Fibroblast of pulmonary artery (primary cell): ENCODE measurements at places on chromosomes 16 and 17.

DNA sequence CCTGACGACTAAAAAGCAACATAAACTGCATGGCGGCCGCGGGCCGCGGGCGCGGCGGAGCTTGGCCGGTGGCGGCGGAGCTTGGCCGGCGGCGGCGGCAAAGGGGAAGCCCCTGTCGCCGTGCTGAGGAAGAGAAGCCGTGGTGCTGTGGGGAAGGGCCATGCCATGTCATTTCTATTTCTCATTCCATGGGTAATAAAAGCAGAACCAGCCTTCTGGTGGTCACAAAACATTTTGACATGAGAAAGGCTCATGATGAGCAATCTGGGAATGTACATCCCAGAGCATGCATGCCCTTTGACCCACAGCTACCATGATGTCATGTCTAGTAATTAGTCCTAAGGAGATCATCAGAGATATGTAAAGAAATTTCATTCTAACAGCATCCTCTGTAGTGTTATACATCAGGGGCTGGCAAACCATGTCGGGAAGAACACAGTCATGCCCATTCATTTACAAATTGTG is 23.9 kb upstream of the HEATR6 start:
- DNase-seq, result peak; percentile 51

- no peak for DNase-seq
Measured at GRCh38 chr16:58426966-58427365, 34.7 kb downstream of the GINS3 start.

GRCh38 chr16:70598937-70599503 is 47.3 kb upstream of the IL34 start:
- DNase-seq, result peak; percentile 39

- DNase-seq, result no peak
Measured at GRCh38 chr16:52544703-52545102, 2.2 kb downstream of the TOX3 start.

- DNase-seq, result no peak
Measured at GRCh38 chr17:1312261-1312870, 32.9 kb downstream of the TRARG1 start.

DNA sequence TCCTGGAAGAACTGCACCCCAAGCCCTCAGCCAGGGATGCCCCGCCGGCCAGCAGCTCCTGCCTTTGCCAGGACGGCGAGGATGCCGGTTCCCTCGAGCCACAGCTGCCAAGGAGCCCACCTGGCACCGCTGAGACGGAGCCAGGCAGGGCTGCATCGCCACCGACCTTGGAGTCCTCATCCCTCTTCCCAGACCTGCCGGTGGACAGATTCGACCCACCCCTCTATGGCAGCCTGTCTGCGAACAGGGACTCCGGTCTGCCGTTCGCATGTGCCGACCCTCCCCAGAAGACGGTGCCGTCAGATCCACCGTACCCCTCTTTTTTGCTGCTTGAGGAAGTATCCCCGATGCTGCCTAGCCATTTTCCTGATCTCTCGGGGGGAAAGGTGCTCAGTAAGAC is 21.4 kb upstream of the ZFPM1 start:
- DNase-seq, result no peak

GRCh38 chr17:17893801-17894644 is 57.2 kb upstream of the SREBF1 start:
- no peak for DNase-seq

DNA sequence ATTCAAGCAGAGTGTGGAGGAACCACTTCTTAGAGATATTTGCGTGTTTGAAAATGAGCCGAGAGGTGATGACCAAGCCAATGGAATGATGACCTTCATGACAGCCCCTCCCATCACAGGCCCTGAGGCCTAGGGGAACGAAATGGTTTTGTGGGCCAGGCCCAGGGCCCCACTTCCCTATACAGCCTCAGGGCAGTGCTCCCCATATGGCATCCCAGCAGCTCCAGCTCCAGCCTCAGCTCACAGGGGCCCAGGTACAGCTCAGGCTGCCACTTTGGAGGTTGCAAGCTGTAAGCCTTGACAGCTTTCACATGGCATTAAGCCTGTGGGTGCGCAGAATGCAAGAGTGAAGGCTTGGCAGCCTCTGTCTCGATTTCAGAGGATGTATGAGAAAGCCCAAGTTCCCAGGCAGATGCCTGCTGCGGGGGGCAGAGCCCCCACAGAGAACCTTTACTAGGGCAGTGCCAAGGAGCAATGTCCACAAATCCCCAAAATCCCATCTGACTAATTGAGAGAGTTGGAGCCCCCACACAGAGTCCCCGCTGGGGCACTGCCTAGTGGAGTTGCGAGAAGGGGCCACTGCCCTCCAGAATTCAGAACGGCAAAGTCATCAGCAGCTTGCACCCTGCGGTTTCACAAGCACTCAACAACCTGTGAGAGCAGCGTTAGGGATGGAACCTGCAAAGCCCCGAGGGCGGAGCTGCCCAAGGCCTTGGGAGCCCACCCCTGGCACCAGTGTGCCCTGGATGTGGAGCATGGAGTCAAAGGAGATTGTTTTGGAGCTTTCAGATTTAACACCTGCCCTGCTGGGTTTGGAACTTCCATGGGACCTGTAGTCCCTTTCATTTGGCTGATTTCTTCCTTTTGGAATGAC is 21.2 kb downstream of the CHMP6 start:
- no peak for DNase-seq

GRCh38 chr16:48279199-48279598 is 31.9 kb upstream of the ABCC11 start:
- DNase-seq, result no peak

GRCh38 chr16:30850246-30850645 is 43.6 kb downstream of the BCL7C start:
- DNase-seq, result no peak

- no peak for DNase-seq
Measured at GRCh38 chr16:74893541-74893940, 91.4 kb downstream of the WDR59 start.

DNA sequence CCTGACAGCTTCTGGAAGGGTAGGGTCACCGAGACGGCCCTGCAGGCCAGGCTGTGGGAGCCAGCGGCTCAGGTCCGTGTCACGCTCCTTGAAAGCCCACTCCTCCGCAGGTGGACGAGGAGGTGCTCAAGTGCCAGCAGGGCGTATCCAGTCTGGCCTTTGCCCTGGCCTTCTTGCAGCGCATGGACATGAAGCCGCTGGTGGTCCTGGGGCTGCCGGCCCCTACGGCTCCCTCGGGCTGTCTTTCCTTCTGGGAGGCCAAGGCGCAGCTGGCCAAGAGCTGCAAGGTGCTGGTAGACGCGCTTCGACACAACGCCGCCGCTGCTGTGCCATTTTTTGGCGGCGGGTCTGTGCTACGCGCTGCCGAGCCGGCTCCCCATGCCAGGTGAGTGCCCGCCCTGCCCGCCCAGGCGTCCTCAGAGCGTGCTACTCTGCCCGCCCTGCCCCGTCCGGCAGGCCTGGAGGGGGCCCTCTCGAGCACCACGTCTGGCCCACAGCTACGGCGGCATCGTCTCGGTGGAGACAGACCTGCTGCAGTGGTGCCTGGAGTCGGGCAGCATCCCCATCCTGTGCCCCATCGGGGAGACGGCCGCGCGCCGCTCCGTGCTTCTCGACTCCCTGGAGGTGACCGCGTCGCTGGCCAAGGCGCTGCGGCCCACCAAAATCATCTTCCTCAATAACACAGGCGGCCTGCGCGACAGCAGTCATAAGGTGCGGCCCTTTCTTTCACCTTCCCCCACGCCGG is 1.3 kb downstream of the NAGS start:
- DNase-seq, result no peak

DNA sequence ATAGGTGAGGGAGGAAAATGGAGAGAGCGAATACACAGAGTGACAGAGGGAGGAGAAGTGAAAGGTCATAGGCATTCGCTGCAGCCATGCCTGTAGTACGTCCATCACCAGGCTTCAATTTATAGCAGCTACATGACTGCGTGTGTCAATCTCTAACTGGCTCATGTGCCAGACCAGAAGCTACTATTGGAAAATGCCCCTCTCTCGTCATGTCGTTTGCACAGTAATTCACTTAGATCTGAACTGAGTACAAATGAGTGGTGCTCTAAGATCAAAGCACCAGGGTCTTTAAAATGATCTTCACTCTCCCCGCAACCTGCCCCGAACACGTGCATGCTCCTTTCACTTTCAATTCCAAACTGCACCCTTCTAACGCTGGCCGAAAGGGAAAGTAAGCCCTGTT is 51.3 kb downstream of the ADCY9 start:
- no peak for DNase-seq

DNA sequence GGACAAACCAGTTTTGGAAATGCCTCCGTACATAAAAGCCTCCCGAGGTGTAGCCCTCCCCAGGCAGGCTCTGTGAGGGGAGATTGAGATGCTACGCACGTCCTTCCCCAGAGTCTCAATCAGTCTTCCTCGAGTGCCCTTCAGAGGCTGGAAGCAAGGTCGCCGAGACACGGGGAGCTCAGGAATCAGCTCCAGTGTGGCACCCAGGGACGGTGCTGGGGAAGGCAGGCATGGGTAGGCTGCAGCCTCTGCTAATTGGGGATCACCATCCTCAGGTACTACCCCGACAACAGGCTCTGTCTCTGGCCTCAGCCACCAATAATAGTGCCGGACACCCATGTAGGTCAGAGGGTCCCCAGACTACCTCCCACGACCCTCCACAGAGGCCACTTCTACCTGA is 28.1 kb upstream of the GSG1L start:
- DNase-seq, result no peak

DNA sequence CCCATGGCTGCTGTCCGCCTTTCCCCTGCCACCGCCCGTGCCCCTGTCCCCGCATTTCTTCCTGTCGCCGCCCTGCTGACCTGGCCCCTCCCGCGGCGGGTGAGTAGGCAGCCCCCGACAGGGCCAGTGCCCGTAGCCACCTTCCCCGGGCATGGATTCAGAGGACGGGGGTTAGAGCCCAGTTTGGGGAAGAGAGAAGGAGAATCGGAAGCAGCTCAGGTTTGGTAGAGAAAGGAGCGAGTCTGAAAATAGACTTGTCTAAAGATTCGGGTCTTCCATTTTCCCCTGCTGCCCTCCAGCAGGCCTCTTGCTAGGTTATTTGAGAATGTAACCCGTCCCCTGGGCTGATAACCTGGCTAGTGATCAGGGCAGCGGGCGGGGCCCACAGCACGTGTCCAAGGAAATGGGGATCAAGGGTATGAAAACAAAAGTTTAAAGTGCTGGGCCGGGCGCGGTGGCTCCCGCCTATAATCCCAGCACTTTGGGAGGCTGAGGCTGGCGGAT is 7.9 kb upstream of the CLDN9 start:
- DNase-seq, result no peak

DNA sequence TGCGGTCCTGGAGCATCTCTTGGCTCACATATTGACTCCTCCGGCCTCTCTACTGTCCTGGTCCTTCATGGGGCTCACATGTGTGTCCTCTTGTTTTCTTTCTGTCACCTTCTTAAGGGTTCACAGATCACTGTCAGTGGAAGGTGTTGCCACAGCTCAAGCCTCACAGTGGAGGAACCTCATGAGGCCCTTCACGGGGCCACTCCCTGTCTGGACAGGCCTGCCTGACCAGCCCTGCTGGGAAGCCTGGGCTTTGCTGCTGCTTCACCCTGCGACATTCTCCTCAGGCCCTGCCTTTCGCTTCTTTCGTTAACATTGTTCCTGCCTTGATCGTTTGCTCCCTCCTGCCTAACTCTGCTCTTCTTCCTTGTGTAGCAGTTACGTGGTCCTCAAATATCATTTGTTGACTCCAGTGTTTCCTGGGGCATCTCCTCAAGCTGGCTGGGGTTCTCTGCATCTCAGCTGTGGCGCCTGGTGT is 55.9 kb downstream of the WDR45B start:
- DNase-seq, result no peak

DNA sequence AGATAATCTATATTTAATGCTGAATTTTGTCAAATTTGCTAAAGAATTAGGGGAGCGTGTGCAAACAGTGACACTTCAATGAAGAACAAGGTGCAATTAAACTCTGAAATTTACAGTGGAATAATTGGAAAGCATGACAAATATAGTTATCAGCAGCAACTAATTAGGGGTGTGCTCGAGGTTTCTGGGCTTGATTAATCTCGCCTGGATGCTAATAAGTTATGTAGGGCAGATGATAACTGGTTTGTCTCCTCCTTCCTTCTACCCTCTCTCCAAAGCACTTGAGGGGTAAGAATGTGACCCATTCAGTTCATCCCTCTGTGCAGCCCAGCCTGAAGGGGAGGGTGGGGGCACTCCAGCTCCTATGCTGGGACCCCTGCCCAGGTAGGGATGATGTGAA is 21.9 kb downstream of the MRM1 start:
- no peak for DNase-seq

GRCh38 chr17:43070872-43071271 is 45.8 kb downstream of the RND2 start:
- DNase-seq, result no peak

DNA sequence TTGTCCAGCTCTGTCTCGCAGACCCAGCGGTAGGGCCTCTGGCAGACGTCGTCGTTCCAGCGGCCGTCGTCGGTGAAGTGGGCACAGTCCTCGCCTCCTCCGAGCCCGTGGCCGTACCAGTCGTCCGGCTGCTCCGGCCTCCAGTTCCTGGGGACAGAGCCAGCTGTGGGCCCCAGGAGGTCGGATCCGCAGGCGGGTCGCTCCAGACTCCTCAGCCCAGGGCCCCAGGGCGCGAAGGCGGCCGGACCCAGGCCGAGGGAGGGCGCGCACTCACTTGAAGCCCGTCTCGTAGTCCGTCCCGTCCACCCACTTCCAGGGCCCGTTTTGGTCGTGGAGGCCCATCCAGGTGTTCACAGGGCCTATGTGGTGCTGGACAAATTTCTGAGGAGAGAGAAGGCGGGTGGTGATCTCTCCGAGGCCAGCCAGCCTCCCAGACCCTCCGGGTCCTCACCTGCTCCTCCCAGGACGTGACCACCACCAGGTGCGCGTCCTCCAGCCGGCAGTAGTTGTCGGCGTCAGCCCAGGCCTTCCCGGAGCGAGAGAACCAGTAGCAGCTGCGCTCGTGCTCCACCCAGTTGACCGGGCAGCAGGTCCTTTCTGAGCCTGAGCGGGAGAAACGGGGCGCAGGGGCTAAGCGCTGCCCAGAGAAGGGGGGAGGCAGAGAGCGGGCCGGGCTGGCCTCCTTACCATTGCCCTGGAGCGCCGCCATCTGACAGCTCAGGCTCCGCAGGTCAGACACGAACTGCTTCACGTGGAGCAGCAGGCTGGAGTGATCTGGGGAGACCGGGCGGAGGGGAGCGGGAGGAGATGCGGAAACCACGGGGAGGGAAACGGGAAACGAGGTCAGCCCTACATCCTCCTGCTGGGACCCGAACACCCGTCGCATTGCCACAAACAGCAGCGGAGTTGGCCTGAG is 5.2 kb downstream of the ASGR1 start:
- DNase-seq, result no peak

DNA sequence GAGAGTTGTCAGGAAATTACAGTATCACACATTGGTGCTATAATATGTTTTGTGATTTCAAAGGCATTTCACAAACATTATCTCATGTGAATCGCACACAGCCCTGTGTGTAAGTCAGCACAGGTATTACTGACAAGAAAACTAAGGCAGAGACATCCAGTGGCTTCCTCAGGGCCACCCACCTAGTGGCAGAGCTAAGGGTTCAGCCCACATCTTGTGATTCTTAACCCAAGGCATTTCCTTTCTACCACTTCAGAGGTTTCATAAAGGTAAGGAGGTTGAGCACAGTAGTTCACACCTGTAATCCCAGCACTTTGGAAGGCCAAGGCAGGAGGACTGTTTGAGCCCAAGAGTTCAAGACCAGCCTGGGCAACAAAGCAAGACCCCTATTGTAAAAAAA is 58.2 kb downstream of the STX8 start:
- DNase-seq, result no peak
